ENCODE measurements at places on chromosomes 6 and 20.
A peak's percentile ranks its signal among the peaks of the same experiment; 100 is the strongest.

GRCh38 chr6:103799971-103800670, 1059.6 kb downstream of the HACE1 start:
- no peak for DNase-seq

DNA sequence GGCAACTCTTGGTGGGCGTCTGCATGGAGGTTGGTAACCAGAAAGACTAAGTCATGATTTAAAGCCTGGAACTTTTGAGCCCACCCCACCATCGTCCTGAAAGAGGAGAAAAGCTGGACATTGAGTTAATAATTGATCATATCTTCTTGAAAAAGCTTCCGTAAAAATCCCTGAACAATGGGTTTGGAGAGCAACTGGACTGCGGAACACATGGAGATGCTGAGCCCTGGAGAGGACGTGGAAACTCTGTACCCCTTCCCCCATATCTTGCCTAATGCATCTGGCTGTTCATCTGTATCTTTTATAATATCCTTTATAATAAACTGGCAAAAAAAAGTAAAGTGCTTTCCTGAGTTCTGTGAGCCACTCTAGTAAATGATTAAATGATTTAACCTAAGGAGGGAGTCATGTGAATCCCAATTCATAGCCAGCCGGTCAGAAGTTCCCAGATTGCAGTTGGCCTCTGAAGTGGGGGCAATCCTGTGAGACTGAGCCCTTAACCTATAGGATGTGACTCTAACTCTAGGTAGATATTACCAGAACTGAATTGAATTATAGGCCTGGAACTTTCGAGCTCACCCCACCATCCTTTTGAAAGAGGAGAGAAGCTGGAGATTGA, 26.5 kb upstream of the LGSN start:
- DNase-seq, result no peak

GRCh38 chr20:62893700-62894099, 32.1 kb upstream of the TCFL5 start:
- DNase-seq, result no peak

- no peak for DNase-seq
Observed at GRCh38 chr6:29661071-29661470, 4.2 kb downstream of the MOG start.

DNA sequence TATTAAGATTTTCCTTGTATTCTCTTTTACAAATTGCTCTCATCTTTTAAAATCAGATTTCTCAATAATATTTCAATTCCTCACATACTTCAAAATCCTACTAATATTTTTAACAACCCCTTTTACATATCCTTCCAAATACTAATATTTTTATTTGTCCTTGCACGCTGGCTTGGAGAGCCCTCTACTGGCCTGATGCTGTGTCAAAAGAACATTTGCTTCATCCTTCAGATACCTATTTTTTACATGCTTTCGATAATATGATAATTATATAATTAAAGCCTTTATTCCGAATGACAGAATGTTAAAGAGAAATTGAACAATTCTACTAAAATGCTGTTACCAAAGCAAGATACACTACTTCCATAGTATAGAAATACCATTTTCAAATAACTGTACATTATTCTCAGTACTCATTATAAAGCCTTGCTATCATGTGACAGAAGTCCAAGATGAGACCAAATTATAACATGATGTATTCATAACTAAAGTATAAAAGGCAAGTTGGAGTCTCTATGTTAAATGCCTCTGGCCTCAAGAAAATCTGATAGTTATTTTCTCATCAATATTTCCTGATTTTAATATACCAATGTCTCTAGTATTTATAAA, 39.0 kb upstream of the PLN start:
- DNase-seq, result no peak

DNA sequence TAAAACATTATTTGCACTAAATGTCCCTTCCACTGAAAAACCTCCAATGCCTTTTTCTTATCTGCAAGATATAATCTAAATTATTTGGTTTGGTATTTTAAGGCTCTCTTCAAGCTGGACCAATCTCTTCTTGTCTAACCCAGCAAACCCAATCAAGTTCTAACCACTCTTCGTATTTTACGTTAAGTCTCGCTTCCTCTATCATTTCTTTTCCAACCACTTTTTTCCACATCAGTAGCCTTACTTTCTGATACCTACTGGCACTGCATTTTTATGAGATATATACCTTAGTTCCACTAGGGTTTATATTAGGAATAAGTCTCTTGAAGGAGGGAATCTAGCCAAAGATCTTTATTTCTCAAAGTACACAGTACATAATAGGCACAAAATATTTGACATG, 19.1 kb downstream of the FBXL4 start:
- no peak for DNase-seq

DNA sequence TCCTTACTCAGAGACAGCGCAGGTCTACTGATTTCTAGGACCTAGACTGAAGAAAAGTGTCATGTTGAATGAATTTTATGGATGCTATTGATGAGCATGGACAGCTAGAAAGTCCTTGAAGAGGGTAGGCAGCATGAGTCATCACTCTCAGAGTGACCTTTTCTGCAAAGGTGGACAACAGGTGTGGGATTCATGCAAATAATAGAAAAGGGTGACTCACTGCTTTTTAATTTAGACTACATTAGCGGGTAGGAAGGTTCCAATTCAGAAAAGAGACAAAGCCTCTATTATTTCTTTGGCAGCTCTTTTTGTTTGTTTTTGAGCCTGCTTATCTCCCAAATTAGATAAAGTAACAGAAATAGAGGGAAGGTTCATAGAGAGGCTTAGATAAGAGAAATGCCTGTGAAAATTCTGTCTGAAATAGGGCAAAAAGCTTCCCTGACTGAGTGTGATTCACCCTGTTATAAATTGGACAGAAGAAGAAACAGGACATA, 191.4 kb downstream of the TENT5A start:
- DNase-seq, result no peak

- DNase-seq, result no peak
Observed at GRCh38 chr6:63477422-63478040, 94.7 kb upstream of the LOC128125822 start.

GRCh38 chr20:3923818-3924217, 34.6 kb downstream of the PANK2 start:
- no peak for DNase-seq

DNA sequence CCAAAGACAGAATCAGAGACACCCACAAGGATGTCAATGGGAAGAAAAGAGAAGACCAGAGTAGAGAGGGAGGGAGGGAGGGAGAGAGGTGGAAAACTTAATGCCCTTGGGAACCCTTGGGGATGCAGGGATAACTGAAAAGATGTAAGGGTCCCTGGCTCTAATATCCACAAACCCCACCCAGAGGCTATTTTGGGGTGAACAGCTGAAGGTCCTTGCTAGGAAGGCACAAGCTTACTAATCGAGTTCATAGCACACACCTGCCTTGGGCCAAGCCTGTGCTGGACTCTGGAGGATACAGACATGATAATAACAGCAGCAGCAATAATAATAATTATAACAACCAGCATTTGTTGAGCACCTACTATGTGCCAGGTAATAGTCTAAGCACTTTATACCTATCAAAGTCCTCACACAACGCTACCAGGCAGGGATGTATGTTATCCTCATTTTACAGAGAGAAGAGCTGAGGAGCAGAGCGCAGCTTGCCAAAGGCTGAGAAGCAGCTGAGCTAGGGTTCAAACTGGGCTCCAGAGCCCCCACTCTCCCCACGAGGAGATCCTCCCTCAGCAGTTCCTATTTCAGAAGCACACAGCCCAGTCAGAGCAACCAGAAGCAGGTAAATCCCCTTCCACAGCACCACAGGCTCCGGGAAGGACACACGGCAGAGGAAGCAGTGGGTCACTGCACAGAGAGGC, 174.2 kb downstream of the ANKRD60 start:
- no peak for DNase-seq

DNA sequence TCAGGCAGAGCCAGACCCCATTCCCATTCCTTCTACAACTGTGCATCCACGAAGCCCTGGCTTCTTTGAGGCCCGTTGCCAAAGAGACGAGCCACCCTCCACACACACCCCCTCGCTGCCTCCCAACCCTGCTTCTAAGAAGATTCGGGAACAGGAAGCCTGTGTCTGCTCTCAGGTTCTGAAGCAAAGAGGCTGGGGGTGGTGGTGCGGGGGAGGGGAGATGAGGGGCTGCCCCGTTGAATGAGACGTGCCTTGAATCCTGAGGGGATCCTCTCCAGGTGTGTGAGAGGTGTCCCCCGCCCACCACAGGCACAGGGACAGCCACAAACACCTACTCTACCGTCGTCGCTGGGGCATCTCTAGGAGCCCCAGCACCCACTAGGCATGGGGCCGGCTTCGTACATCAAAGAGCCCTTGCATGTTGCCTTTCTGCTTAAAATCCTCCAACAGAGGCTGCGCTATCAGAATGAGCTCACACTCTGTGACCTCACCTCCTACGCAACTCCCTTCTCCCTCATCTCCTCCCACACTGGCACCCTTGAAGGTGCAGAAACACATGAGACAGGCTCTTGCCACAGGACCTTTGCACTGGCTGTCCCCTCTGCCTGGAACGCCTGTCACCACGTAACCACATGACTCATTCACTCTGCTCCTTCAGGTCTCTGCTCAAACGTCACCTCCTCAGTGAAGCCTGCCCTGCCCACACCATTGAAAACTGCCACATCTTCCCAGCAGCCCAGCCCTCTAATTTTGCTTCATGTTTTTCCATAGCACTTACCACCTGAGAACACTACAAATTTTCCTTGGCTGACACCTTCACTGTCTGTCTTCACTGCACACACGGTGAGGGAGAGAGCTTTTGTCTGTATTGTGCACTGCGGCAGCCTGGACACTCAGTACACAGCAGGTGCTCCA, 58.5 kb downstream of the PREX1 start:
- DNase-seq, result peak; percentile 48

- no peak for DNase-seq
Observed at GRCh38 chr20:23358923-23359593, 2.9 kb upstream of the GZF1 start.

DNA sequence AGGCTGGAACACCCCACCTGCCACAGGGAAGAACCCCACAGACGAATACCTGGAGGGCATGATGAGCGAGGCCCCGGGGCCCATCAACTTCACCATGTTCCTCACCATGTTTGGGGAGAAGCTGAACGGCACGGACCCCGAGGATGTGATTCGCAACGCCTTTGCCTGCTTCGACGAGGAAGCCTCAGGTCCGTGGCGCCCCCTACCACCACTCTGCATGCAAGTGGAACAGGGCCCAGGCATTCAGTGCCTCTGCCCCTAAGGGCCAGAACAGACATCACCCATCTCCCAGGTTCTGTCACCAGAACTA, 6.6 kb downstream of the MYL9 start:
- DNase-seq, result no peak

- DNase-seq, result no peak
Observed at GRCh38 chr6:340186-340955, 48.1 kb downstream of the DUSP22 start.

DNA sequence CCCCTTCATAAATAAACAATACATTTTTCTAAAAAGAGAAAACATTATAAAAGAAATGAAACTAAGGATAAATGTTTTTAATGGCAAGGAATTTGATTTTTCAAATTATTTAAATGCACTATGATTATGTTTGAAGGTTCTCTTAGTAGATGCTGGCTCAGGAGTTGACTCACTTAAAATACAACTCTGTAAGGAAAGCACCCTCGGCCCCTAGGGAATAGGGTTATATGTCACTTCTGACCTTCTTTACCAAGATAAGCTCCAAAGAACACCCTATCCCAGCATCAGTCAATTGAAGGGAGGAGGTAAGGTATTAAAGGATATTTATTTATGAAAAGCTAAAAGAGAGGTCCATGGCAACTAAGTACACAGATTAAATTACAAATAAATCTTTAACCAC, 6.8 kb downstream of the SNAP91 start:
- DNase-seq, result no peak

- no peak for DNase-seq
Observed at GRCh38 chr6:10362300-10362699, 52.6 kb downstream of the TFAP2A start.

DNA sequence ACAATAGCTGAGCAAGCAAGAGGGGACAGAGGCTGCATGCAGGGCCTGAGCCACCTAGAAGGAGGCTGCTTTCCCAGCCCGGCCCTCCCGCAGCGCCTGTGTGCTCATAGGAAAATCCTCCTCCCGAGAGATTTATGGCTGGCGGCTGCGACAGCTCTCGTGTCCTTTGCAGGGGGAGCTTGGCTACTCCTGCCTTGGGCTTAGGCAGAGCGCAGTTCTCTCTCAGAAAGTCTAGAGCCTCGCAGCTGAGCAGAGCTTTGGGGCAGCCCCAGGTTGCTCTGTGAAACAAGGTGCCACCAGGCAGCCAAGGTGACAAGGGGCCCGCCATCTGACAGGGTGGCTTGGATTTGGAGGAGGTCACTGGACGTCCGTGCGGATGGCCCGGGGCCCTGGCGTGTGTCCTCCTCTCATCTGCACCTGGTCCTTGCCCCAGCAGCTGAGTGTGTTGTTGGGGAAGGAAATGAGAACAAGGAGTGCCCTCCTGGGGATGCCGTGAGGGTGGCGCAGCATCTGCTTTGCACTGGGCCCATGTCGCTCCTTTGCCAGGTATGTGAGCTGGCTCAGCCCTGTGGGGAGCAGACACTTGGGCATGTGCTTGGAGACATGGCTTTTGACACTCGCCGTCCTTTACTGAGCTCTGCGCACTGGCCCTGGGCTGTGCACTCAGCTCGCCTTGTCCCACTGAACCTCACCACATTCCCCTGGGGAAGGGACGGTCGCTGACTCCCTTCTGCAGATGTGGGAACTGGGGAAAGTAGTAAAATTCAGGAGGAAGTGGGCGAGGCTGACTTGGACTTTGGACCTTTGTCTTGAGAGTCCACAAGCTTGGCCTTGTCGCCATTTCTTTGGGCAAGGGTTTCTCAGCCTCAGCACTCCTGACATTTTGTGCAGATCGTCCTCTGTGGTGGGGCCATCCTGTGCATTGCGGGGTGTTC, 41.9 kb downstream of the EDN3 start:
- no peak for DNase-seq

All from stimulated activated CD4-positive, alpha-beta T cell treated with anti-CD3 and anti-CD28 coated beads, Interleukin-15, amount 100 ng/mL, for 1 hour (primary cell).